Mucosa of descending colon (tissue), 3 donors: ENCODE measurements at places on chromosomes 6 and 20. TPM values are rescaled to one million over a fixed set of nuclear protein-coding genes. Genes with fewer than 3 reads are reported as not detected.

ENTPD6 gene
- total RNA-seq = 191 TPM

DNA sequence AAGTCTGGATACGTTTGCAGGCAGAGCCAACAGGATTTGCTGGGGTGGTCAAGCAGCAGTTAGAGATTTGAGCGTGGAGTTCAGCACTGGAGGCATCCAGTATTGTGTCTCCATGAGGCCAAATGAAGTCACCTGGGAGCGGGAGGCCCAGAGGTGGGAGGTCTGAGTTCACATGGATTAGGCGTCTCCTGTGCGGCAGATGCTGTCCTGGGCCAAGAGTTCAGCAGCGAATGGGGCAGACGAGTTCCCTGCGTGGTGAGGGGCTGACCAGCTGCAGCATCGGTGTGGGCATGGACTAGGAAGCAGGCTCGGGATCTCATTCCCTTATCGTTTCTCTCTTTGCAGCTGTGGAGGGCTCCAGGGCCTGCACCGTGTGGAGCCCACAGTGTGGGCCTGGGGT lies 66.2 kb downstream of the BCAS4 start:
- no peak for DNase-seq

GRCh38 chr20:62735331-62735821 lies 26.7 kb downstream of the NTSR1 start:
- DNase-seq = no peak

GRCh38 chr6:111406200-111406721 lies 76.8 kb downstream of the REV3L start:
- DNase-seq = no peak

SLC35D3 gene
- 0.92 TPM for total RNA-seq
